ENCODE measurements at places on chromosomes 3 and 15. TPM values are rescaled to one million over a fixed set of nuclear protein-coding genes. Genes with fewer than 3 reads are reported as not detected.

The ADIPOQ gene
- not detected for total RNA-seq

The ZNF385D gene
- total RNA-seq, result not detected

The CORO2B gene
- total RNA-seq, result not detected

The GOLGA6L7 gene
- not detected for total RNA-seq

The PLSCR2 gene
- 0.35 TPM for total RNA-seq

The ARHGAP11A gene
- total RNA-seq, result 148 TPM

The DUOXA2 gene
- not detected for total RNA-seq

The GOLGA8J gene
- not detected for total RNA-seq

The RYR3 gene
- total RNA-seq, result not detected

The ACSBG1 gene
- total RNA-seq, result not detected

The ARMC8 gene
- 53.2 TPM for total RNA-seq

The KCNMB3 gene
- 1.1 TPM for total RNA-seq

The ACAP2 gene
- total RNA-seq, result 71.1 TPM

The DLL4 gene
- not detected for total RNA-seq

The TMEM207 gene
- total RNA-seq, result not detected

The MAP3K13 gene
- 10.2 TPM for total RNA-seq

The LRTM1 gene
- not detected for total RNA-seq

The TAMM41 gene
- 26.6 TPM for total RNA-seq

The DZIP1L gene
- total RNA-seq, result 0.37 TPM

The PPP1R14D gene
- not detected for total RNA-seq

The ARPP21 gene
- total RNA-seq, result not detected

The KLF15 gene
- not detected for total RNA-seq

The CLRN1 gene
- total RNA-seq, result not detected

The PLXNB1 gene
- 2.3 TPM for total RNA-seq

The TEX55 gene
- not detected for total RNA-seq

The DOCK3 gene
- 1.00 TPM for total RNA-seq

The OIP5 gene
- 21.9 TPM for total RNA-seq

The GATA2 gene
- total RNA-seq, result not detected

The SAMD7 gene
- not detected for total RNA-seq

The GHSR gene
- total RNA-seq, result not detected

The WDR49 gene
- total RNA-seq, result 0.47 TPM

The GPR15 gene
- total RNA-seq, result 35.0 TPM

The CNTN4 gene
- total RNA-seq, result not detected

Measured in activated CD4-positive, alpha-beta T cell treated with anti-CD3 and anti-CD28 coated beads, Interleukin-2, amount 10 ng/mL, durations not matched to agents 7 days and 5 days (primary cell).